ENCODE measurements at places on chromosomes 4 and X.

DNA sequence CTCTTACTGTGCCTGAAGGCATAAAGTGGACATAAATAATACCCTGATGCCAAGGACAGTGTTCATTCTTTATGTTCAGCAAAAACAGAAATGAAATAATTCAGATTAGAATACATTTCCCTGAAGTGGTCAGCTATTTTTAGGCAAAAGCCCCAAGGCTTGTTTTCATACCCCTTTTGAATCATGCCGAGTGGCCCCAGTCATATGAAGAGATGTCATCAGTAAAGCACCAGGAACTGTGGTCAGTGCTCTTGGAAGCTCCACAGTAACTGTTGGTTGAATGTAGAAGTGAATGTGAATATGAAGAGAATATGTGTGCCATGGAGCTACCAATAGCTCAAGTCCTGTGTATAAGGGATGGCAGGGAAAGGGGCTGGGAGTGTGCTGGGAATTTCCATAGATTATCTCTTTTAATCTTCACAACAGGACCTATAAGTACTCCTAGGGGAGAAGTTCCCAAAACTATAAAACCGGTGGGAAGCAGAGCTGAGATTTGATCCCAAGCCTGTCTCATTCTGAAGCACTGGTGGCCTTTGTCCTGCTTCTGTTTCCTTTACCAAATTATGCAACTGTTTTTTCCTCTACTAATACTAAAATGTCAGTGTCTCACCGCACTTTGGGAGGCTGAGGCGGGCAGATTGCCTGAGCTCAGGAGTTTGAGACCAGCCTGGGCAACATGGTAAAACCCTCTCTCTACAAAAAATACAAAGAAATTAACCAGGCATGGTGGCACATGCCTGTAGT lies 52.6 kb downstream of the FNIP2 start:
- DNase-seq, result peak; percentile 22

- no peak for DNase-seq
Measured at GRCh38 chrX:83416273-83416672, 91.8 kb upstream of the POU3F4 start.

DNA sequence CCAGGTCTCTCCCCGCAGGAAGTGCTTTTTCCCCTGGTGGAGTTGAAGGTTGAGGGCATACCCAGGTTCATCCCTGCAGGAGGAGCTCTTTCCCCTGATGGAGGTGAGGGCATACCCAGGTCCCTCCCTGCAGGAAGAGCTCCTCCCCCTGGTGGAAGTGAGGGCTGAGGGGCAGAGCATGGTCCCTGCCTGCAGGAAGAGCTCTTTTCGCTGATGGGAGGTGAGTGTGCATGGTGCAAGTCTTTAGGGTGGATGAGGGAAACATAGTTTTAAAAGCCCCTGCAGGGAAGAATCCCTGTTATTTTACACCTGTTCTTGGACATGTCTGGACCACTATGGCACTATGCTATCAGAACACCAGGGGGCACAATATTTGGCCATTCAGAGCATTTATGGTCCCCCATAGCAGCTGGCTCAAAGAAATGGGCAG lies 43.7 kb upstream of the PUDP start:
- DNase-seq, result no peak

- DNase-seq, result no peak
Measured at GRCh38 chrX:71269801-71270395, 13.5 kb upstream of the NONO start.

GRCh38 chrX:41005445-41005992 lies 79.7 kb upstream of the USP9X start:
- DNase-seq, result no peak

DNA sequence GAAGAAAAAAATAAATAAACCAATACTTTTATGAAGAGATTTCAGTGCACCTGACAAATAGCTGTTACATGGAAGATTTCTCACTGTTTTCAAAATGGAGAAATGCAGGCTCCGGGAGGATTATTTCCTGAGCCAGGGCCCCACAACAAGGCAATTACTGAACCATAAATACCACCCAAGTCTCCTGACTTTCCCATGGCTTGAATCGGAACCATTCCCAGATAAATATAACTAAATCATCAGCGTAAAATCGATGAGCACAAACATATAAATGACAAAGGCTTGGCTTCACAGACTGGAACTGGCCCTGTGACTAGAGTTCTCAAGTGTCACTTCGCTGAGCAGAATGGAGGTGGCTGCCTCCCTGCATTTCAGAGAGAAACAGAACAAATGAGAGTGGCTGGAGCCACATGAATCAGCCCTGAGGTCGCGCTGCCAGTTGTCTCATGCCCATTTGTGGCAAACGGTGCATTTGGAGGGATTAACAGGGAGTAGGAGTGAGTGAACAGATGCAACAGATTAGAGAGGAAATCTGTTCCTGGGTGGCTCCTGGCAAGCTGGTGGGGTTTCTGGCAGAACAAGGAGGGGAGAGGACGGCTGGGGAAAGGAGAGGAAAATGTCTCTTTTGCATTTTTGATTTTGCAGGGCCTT lies 57.3 kb upstream of the STIM2 start:
- no peak for DNase-seq

DNA sequence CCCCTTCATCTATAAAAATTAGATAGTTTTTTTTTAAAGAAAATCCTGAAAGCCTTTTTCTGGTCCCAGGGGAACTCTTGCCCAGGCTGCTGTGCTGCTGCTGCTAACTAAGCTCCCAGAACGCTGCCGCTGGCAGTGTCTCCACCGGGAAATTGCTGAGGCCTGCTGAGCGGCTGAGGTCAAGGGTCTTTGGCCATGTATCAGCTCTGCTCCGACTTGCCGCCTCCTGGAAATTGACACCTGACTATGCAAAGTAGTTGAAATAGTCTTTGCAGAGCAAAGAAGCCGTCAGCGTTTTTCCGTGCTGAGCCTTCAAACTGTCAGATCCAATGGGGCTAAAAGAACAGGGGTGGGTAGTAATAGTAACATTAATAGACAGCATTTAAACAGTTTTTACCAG lies 839 bp downstream of the QDPR start:
- peak; percentile 32 for DNase-seq

DNA sequence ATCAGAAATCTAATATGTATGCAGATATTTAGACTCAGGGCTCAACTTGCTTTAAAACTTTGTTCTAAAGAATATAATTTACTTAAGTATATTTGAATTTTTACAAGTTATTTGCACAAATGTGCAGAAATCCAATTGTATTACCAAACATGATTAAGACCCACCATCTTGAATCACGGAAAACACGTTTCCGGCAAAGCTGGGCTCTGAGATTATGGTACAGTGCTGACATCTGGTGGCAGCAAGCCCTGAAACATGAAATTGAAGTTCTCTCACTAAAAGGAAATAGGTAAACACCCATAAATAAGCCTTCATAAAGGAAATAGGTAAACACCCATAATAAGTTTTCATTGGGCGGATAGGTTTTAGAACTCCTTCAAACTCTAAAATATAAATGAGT lies 98.3 kb upstream of the MAOA start:
- DNase-seq, result peak; percentile 62

DNA sequence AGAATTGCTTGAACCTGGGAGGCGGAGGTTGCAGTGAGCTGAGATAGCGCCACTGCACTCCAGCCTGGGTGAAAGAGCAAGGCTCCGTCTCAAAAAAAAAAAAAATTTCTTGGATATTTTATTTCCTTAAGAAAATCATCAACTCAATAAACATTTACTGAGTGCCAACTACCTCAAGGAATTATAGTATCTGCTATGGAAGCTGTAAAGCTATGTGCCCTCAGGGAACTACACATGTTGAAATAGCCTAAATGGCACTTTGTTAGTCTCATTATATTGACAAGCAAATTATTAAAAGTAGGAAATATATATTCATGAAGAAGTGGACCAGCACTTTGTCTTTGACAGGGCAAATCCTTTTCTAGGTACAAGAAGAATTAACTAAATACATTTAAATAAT lies 40.8 kb downstream of the ELOVL6 start:
- no peak for DNase-seq

DNA sequence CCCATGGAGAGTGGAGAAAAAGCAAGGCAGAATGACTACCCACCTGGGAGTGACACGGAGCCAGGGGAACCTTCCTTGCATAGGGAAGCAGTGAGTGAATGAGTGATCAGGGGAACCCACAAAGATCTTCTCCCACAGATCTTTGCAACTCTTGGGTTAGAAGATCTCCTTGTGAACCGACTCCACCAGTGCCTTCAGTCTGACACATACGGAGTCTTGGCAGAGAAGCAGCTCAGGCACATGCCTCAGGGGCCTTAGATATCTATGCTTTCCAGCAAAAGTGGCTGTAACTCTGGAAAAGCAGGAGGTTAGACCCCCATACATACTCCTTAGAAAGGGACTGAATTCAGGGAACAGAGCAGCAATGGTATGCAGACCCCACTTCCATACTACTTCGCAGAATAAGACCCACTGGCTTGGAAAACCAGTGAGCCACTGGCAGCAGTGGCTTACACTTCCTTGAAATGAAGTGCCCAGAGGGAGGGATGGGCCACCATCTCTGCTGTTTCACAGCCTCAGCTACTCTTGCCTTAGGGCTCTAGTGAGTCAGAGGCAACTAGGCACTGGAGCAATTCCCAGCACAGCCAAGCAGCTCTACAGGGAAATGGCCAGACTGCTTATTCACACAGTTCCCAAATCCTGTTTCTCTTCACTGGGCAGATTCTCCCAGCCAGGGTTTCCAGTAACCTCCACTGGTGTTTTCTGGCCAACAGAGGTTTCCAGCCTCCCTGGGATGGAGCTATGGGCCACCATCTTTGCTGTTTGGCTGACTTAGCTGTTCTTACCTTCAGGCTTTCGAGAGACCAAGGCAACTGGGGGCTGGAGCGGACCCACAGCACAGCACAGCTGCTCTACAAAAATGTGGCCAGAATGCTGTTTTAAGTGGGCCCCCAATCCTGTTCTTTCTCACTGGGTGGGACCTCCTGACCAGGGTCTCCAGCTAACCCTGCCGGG lies 82.8 kb upstream of the TCEAL2 start:
- DNase-seq, result no peak

DNA sequence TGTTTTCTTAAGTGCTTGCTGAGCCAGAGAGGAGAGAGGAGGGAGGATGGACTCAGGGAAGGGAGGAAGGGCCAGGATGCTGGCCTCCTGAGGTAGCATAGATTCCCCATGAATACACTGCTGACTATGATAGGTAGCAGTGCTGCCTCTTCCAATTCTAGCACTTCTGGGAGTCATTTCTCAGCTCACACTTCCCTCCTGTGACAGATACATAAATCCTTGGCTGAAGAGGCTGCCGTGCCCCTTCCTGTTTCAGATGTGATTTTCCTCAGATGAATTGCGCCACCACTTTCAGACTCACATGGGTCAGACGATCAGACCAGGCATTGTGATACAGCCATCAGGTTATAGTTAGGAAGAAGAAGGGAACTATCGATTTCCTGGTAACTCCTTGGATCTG lies 22.4 kb downstream of the TSC22D3 start:
- DNase-seq, result no peak

DNA sequence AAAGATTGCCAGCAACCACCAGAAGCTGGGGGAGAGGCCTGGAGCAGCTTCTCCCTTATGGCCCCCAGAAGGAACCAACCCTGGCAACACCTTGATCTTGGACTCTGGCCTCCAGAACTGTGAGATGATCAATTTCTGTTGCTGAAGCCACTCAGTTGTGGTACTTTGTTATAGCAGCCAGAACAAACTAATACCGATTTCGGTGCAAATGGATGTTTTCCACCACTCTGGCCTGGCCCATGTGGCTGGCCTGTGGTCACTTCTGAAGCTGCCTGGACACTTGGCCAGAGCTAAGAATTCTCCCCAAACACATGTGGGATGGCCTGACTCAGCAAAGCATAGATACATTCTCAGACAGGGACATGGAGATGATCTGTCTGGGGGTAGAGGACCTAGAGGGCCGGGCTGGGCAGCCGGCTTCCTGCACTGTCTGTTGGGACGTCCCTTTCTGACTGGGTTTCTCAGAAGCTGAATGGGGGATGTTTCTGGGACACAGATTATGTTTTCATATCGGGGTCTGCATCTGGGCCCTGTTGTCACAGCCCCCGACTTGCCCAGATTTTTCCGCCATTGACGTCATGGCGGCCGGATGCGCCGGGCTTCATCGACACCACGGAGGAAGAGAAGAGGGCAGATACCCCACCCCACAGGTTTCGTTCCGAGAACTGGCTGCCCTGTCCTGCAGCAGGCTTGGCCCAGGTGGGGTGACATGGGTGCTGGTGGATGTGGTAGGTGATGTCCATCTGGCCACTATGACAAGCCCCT lies 4.1 kb downstream of the FOXP3 start:
- no peak for DNase-seq

- no peak for DNase-seq
Measured at GRCh38 chr4:10619855-10620254, 64.7 kb downstream of the CLNK start.

- DNase-seq, result no peak
Measured at GRCh38 chrX:85569686-85570085, 190.2 kb upstream of the POF1B start.

- no peak for DNase-seq
Measured at GRCh38 chrX:37754516-37754915, 25.3 kb upstream of the CYBB start.

DNA sequence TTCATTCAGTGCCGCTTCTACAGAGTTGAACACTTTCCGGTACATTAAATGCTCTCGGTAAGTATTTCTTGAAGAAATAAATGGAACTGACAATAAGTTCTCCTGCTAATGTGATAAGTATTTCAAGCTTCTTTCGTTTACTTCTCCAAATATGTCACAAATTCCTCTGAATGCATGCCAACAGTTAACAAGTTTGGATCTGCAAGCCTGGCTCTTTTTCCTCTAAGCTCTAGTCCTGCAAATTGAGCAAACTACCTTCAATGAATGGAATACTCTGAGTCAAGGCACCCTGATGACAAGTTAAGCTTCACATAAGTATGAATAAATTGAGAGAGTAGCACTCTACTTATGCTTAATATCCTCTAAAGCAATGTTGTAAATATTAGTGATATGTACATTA lies 403.6 kb downstream of the PDGFC start:
- DNase-seq, result peak; percentile 12

GRCh38 chr4:36244257-36245082 lies at the start of gene ARAP2:
TSS of gene ARAP2 (minus strand) at chr4:36244514. CDS start at chr4:36229486, 15,028 bp downstream.
- peak; percentile 8 for DNase-seq

All from AG08396 (cell line).